ENCODE measurements at places on chromosomes 6 and 20.

GRCh38 chr6:41200296-41200900 is 551 bp downstream of the TREML2 start:
- DNase-seq = peak; percentile 94

DNA sequence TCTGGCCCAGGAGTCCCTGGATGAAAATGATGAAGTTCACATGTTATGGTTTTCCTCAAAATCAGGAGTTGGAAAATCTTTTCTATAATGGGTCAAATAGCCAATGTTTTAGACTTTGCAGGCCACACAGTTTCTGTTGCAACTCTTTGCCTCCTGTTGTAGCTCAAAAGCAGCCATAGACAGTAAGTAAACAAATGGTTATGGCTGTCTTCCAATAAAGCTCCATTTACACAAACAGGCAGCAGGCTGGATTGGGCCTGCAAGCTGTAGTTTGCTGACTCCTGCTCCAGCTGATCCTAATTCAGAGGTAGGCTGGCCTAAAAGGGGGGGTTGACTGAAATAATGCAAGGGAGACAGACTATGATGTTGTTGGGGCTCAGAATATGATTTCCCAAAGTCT is 33.0 kb downstream of the METTL24 start:
- DNase-seq = no peak

- peak; percentile 14 for DNase-seq
Observed at GRCh38 chr6:70673601-70674000, 5.9 kb downstream of the SMAP1 start.

DNA sequence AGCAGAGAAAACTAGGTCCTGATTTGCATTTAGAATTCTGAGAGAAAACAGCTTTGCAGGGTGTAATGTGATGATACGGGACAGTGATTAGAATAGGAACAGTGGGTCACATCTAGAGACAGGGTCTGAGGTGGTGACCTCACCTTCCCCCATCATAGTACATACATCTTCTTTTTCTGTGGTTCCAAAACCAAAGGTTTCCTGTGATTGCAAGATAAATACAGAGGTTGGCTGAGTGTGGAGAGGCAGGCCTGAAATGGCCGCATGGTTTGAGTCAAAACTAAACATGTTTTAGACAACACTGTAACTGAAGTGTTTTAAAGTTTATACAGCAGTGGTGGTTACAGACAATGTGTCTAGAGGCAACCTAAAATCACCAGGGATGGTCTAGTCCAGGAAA is 10.4 kb upstream of the NT5DC1 start:
- no peak for DNase-seq

DNA sequence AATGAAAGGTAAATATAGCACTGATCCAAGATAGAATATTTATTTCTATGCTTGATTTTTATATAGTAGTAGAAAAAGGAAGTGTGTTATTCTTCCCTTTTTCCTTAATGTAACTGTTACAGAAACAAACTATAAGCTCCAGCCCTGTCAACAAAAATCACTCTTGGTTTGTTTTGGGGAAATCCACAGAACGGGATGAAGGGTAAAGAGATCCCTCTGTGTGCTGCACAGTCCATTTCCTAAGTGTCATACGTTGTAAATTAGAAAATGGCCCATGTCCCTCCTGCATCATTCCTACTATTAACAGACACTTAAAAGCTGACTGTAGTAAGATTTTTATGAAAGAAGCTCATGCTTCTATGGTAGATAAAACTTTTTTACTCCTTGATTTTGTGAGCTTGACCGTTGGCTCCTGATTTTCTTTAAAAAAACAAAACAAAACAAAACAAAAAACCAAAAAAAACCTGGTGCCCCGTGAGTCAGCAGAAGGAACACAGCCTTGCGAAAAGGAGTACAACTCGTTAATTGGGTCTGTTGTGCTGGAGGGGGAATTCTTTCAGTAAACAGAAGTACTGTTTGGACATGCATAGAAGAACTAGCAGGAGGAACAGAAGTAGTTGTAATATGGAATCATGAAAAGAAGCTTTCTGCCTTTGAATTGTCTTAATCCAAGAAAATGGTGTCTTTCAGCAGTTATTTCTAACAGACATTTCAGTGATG is 67.5 kb downstream of the RTN4IP1 start:
- peak; percentile 52 for DNase-seq

- DNase-seq = peak; percentile 29
Observed at GRCh38 chr20:41643504-41643938, 25.3 kb upstream of the CHD6 start.

DNA sequence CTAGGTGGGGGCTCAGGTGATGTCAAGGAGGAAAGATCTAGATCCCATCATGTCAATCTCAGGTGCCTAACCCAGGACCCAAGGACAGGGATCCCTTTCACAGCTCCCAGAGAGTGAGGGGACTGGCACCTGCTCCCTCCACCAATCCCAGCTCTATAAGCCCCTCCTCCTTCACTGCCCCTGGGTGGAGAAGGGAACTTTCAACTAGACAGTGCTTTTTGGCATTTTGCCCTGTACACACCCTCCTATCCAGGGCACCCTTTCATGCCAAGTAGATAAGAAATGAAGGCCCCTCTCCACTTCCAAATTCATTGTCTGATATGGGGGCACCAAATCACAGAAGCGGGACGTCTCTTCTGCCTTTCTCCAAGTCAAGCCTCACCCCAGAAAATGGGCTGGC is 61.6 kb downstream of the MDGA1 start:
- DNase-seq = no peak

- DNase-seq = no peak
Observed at GRCh38 chr20:37777988-37778659, 84.3 kb downstream of the CTNNBL1 start.

GRCh38 chr6:83430611-83431544 is at the start of gene ME1:
ME1 (minus strand) TSS chr6:83431051; CDS start chr6:83430954, 97 bp downstream.
- DNase-seq = peak; percentile 97

DNA sequence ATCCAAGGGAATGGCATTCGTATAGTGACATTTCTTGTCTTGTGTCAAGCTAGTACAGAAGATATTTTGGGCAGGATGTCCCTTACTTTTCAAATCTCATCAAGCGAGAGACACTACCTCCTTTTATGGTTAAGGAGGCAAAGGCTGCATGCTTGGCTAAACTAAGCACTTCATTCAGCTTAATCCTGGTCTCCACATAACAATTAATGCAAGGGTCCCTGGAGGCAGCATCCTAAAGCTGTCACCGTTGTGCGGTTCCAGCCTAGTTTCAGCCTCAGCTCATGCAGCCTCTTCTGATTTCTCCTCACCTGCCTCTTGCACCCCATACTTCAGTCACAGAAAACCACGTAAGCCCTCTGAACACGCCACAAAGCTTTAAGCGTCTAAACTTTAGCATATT is 67.1 kb upstream of the SLC22A23 start:
- no peak for DNase-seq

DNA sequence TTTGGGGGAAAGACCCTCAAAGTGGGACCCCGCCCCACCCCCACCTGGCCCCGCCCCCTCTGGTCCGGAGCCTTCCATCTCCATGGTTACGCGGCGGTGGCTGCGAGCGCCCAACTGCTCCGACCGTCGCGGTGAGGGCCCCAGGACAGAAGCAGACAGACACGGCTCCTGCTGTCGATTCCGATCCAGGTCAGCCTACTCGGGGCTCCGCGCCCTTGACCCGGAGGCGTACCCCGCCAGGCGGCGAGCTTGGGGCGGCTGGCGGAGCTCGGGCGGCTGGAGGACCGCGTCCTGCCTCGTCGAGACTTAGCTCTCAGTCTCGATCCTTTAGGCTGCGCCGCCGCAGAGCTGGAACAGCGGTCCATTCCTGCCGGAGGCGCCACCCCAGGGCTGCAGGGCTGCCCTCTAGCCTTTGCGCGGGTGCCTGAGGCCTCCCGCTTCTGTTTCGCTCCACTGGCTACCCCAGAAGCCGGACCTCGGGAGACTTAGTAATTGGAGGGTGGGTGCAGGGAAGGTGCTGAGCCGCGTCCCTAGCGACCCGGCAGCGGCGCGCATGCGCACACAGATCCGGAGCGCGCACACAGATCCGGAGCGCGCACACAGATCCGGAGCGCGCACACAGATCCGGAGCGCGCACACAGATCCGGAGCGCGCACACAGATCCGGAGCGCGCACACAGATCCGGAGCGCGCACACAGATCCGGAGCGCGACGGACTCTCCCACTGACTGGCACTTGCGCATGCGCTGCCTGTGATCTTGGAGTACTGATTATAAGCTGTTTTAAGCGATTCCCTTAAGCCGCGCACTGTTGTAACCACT is at the start of gene CFAP206:
Gene CFAP206 (plus strand): TSS at position 72 of the 820 bp plus-strand sequence. CDS start 1,868 bp downstream, outside the sequence.
- DNase-seq = peak; percentile 91

DNA sequence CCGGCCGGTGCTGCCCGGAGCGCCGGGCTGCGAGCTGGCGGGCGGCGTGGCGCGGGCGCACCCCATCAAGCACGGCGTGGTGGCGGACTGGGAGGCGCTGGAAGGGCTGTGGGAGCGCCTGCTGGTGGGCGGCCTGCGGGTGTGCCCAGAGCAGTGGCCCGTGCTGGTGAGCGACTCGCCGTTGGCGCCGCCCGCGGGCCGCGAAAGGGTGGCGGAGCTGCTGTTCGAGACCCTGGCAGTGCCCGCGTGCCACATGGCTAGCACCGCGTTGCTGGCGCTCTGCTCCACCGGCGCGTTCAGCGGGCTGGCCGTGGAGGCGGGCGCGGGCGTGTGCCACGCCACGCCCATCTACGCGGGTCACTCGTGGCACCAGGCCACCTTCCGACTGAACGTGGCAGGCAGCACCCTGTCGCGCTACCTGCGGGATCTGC is 517 bp downstream of the ACTL10 start:
- DNase-seq = peak; percentile 61

GRCh38 chr6:30810813-30811339 is 66.5 kb upstream of the IER3 start:
- no peak for DNase-seq

DNA sequence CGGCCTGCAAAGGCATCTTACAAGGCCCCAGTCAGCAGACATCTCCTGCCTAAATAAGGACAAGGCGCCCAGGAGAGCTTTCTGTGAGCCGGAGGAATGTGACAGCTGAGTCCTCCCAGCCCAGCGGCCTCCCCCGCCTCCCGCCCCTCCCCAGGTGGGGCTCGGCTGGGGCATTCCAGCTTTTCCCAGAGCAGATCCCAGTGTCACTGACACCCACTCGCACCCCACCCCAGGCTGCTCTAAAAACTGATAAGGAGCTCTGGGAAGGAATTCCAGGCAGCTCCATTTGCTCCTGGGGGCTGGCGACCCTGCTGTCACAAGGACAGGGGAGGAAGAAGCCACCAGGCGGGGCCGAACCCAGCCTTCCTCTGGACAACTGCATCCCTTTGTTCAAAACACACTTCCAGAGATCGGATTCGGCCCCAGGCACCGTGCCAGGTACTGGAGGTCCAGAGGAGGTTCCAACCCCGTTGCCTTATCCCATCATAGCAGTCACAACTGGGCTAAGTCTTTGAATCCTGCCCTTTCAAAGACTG is 49.7 kb downstream of the JPH2 start:
- DNase-seq = no peak

DNA sequence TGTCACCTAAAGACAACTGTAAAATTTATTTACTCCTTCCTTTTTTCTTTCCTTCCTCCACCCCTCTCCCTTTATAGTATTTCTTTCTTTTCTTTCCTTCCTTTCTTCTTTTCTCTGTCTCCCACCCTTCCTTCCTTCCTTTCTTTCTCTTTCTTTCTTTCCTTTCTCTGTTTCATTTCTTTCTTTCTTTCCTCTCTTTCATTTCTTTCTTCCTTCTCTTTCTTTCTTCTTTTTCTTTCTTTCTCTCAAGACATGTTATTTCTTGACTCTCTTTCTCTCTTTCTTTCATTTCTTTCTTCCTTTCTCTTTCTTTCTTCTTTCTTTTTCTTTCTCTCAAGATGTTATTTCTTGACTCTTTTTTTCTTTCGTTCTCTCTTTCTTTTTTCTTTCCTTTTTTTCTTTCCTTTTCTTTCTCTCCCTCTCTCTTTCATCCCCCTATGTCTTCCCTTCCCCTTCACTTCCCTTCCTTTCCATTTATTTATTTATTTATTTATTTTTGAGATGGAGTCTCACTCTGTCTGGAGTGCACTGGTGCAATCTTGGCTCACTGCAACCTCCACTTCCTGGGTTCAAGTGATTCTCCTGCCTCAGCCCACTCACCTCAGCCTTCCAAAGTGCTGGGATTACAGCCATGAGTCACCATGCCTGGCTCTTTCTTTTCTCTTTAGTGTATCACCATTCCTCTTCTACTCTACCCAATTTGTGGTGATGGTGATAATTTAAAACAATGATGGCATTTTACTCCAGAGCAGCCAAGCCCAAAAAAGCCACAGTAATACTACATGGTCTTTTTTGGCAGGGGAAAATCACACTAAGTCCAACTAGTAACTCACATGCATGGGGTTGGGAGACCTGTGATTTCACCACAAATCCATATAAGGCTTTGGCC is 188.2 kb downstream of the ADGRG6 start:
- DNase-seq = no peak

- DNase-seq = no peak
Observed at GRCh38 chr6:134317471-134318131, at the start of gene SGK1. SGK1 (minus strand) TSS chr6:134318112; CDS start chr6:134317460, 652 bp downstream.

GRCh38 chr6:164097056-164097455 is 682.5 kb downstream of the QKI start:
- no peak for DNase-seq

- peak; percentile 41 for DNase-seq
Observed at GRCh38 chr6:47414423-47415167, 63.0 kb upstream of the CD2AP start.

DNA sequence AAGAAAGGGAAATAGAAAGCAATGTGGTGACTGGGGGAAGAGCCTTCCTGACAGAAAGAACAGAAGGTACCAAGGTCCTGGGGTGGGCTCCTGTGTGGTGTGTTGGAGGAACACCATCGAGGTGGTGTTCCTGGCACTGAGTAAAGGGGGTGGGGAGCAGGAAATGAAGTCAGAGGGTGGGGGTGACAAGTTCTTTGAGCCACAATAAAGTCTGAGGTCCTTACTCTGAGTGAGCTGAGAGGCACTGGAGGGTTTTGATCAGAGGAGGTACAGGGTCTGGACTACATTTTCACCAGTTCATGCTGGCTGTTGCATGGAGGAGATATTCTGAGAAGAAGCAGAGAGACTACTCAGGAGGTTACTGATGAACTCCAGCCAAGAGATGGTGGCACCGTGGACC is 198.2 kb downstream of the GMPR start:
- DNase-seq = no peak

DNA sequence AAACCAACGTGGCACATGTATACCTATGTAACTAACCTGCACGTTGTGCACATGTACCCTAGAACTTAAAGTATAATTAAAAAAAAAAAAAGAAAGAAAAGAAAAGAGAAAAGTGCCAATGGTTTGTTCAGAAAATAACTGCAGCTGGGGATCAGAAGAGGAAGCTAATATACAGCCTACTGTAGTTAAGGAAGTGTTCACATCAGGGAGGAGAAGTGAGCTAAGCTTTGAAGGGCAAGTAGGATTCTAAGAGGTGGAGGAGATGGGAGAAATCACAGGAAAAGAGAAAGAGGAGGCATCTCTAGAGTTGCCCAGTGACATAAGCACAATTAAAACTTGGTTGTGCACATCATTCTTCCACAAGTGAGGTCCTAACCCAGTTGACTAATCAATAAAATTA is 214.4 kb upstream of the DTNBP1 start:
- DNase-seq = no peak

GRCh38 chr6:38346291-38347079 is 293.2 kb downstream of the BTBD9 start:
- no peak for DNase-seq

- DNase-seq = no peak
Observed at GRCh38 chr6:162100096-162100495, 627.5 kb downstream of the PRKN start.

GRCh38 chr20:59026904-59027740 is 5.0 kb downstream of the ATP5F1E start:
- DNase-seq = no peak

- DNase-seq = no peak
Observed at GRCh38 chr20:19543101-19543500, 215.0 kb upstream of the RIN2 start.
